ENCODE measurements at places on chromosomes 1 and 21.

DNA sequence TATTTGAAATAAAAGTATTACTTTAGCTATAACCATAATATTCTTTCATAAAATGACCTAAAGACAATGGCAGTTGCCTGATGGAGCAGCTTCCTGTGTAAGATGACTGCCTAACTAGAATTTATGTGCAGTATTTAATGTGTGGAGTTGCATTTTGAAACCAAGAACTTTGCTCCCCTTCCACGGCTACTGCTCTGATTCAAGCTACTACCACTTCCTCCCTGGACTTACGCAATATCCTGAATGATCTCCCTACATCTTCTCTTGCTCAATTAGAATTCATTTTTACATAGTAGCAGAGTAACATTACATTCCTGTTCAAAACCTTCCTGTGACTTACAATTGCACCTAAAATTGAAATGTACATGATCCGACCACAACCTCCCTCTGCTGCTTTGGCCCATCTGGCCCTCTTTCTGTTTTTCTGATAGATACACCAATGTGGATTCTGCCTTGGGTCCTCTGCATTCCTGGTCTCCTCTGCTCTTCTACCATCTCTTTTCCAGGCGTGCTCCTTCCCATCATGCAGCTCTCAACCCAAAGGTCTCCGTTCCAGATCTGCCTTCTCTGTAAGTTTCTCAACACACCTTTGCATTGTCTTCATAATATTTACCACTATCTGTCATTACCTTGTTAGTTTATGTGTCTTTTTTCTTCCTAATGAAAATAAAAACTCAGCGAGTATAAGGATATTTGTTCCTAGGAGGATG is 47.4 kb upstream of the USP25 start:
- DNase-seq = no peak

DNA sequence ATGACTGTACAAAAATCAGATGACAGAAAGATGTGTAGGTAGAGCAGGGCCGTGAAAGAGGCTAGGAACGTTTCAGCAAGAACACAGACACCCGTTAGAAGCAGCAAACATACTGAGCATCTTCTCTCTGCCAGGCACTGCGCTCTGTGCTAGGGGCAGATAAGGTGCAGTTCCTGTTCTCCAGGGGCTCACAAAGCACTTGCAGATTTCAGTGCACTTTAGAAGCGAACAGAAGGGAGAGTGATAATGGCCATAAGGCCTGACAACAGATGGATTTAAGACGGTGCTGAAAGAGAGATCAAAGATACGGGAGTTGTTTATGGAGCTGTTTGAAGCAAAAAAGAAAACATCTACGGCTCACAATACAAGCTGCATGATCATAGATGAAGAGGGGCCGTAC is 200.3 kb upstream of the FOXD3 start:
- DNase-seq = no peak

DNA sequence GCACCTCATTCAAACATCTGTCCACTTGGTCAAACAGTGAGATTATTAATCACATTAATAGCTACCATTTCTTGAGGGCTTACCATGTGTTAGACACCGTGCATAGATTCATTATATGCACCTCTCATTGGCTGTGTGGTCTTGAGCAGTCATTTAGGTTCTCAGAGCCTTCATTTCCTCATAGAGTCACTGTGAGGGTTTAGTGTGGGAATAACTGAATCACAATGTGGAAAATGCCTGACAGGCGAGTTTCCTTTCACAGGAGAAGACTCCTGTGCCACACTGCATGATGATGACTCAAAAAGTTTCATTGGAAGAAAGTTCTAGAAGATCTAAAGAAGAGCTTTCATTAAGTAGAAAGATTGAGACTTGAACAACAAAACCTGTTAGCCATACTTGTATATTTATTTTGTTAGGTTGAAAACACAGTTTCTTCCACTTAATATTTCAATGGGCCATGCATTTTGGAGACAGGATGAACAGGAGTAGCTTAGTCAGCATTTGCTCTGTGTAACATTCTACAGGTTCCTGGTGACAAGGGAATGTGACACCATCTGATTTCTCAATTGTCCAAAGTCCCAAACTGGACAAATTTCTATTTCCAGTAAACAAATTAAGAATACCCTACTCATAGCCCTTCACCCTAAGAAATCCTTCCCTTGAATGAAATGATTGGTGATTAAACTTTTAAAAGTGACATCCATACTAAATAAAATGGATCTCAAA is 45.7 kb downstream of the FYB2 start:
- no peak for DNase-seq

DNA sequence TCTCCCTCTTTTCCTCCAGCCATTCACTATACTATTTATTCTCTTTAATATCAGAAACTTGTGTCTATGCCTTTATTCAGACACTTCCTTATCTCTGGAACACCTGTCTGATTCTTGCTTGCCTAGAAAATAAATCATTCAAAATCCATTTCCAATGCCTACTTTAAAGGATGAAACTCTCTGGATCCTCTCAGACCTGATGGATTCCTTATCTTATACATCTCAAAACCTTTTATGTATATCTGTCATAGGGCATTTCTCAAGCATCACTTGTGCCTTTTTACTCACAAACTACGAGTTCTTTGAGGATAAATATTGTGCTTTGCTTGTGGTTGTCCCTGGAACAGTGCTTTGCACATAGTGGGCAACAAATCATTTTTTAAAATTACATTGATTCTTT is 3.8 kb upstream of the ATP6V1G3 start:
- no peak for DNase-seq

All from stimulated activated CD4-positive, alpha-beta T cell treated with anti-CD3 and anti-CD28 coated beads, Interleukin-2, amount 100 ng/mL, for 24 hours (primary cell).